Esophagus squamous epithelium (tissue), 5 donors: ENCODE measurements at places on chromosomes 7 and 10.

- DNase-seq, result no peak
Observed at GRCh38 chr7:106603346-106603745, 57.6 kb downstream of the CCDC71L start.

- no peak for DNase-seq
Observed at GRCh38 chr10:77186936-77187335, 450.7 kb downstream of the KCNMA1 start.

GRCh38 chr7:21939136-21939857 is 6.4 kb downstream of the CDCA7L start:
- DNase-seq, result no peak

DNA sequence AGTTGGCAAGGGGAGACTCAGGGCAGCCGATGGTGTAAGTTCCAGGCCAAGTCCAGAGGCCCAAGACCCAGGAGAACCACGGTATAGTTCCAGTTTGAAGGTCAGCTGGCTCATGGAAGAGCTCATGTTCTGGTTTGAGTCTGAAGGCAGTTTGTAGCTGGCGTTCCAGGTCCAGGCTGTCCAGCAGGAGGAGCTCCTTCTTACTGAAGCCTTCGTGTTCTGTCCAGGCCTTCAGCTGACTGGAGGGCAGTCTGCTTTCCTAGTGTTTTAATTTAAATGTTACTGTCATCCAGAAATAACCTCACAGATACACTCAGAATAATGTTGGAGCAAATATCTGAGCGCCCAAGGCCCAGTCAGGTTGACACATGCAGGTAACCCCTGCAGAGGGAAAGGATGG is 4.2 kb downstream of the SUN1 start:
- no peak for DNase-seq

DNA sequence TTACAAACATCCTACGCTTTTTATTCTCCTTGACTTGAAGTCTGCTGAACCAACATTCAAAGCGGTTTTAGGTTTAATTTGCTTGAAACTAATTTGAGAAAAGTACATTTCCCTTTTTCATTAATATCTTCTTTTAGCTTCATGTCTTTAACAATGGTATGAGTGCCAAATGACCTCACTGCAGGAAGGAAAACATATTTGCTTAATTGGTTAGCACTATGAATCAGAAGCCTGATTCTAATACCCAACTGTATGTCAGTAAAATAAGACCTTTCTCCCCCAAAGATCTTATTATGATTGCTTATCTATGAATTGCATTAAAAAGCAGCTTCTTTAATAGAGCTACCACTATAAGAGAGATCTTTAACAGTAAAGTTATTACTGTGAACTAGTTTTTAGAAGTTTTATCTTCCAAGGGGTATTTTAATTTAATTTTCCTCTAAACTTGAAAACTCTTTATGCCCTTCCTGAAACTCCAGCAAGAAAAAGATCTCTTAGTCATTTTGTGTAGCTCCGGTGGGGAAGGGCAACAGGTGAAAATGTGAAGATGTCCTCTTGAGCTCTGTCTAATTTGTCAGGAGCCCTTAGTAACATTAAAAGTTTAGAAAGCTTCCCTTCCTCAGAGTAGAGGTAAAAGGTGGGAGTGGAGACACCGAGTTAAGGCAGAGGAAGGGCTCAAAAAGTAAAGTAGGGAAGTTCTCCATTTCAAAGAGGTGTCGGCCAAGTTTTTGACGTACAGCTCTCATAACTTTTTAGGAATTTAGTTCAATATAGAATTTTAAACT is 6.1 kb downstream of the COL1A2 start:
- DNase-seq, result no peak

GRCh38 chr7:111528331-111528730 is 34.0 kb downstream of the IMMP2L start:
- no peak for DNase-seq

GRCh38 chr10:69648461-69648860 is 18.4 kb downstream of the FAM241B start:
- DNase-seq, result no peak

DNA sequence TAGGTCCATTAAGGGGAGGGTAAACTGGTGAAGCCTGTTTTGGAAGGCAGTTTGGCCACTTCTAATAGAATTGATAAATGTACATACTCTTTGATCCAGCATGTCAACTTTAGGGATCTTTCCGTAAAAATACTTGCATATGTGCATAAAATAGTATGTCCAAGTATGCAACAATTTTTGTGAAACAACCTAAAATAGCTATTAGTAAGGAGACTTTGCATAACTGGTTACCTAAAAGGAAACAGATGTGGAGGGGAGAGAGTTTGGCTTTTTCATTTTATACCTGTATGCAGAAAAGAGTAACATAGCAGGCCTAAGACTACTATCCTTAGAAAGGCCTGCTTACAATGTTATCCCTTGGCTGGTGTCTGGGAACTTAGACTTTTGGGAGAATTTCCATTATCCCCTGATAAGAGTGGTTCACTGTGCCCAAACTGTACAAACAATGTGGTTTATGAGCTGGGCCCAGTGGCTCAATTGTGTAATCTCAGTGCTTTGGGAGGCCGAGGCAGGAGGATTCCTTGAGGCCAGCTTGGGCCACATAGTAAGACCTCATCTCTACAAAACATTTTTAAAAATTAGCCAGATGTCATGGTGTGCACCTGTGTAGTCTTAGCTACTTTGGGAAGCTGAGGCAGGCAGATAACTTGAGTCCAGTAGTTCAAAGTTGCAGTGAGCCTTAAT is 21.3 kb downstream of the PTPN12 start:
- no peak for DNase-seq

- DNase-seq, result no peak
Observed at GRCh38 chr10:130656187-130656575, 520.0 kb downstream of the GLRX3 start.

GRCh38 chr7:132412435-132412834 is 163.8 kb downstream of the PLXNA4 start:
- DNase-seq, result no peak
